ENCODE measurements at places on chromosomes 5 and 9.

GRCh38 chr9:17852108-17852507, 273.2 kb downstream of the SH3GL2 start:
- DNase-seq = no peak

- no peak for DNase-seq
Measured at GRCh38 chr9:21477466-21477865, 4.6 kb downstream of the IFNE start.

DNA sequence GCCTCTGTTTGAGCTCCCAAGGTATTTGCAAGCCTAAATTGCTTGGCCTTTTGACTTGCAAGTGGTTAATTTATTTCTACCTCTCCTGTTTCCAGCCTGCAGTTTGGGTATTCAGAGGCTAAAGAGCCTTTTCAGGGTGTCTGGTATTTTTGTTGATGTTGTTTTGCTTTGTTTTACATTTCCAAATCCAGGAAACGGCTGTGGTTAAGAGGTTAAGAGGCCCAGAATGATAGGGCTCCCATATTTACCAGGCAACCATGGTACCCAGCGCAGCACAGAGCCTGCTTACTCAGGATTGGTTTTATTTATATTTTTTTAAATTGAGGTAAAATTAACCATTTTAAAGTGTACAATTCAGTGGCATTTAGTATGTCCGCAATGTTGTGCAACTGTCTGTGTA, 92.1 kb downstream of the PDZD2 start:
- no peak for DNase-seq

- no peak for DNase-seq
Measured at GRCh38 chr9:94818178-94818541, 91.7 kb downstream of the AOPEP start.

- peak; percentile 86 for DNase-seq
Measured at GRCh38 chr9:120708526-120709224, 5.6 kb downstream of the MEGF9 start.

- peak; percentile 77 for DNase-seq
Measured at GRCh38 chr5:94422812-94423211, 195.6 kb downstream of the KIAA0825 start.

DNA sequence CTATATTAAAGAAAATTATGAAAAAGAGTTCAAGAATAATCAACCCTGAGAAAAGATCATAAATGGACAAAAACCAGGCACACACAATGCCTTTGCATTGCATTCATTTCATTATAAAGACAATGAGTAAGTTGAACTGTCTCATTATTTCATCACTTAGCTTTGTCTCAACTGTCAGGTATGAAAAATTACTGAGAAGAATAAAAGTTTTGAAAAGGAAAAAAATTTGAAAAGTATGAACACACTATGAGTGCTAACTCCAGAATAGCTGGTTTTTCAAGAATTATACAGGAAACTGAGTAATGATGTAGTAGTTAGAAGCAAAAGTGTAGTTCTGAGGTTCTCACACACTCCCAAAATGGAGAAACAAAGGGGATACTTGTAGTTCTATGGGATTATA, 16.3 kb upstream of the ANXA1 start:
- DNase-seq = no peak

DNA sequence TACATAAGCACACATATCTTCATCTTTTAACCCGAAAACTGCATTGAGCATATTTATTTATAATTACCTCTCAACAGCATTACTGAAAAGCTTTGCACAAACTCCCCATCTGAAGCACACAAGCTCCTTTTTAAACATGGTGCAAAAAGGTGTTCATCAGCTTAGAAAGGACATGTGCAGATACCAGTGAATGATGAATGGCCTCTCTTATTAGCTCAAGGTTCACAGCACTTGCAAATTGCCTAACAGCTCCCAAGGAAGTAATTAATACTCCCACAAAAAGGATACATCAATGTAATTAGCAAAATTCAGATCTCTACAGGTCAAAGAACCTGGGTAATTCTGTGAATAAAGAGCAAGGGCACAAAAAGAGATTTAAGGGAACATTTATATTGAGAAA, 422.0 kb downstream of the HINT1 start:
- DNase-seq = no peak

DNA sequence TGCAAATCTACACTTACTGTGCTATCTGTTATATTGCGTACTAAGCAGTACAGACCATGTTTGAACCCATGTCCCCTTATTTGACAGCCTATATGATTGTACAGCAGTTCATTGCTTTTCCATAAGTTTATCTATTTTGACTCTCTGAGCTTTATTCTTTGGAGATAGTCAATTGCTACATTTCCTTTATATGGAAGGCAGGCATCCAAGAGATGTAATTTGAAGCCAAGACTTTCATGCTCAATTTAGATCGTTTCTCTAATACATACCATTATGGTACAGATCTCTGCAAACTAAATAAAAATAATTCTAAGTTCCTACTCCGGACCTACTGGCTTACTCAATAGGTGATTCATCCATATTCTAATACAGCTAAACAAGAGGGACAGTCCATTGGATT, 424.8 kb downstream of the TMEM38B start:
- no peak for DNase-seq

- peak; percentile 4 for DNase-seq
Measured at GRCh38 chr9:85430659-85431338, 311.0 kb downstream of the AGTPBP1 start.

DNA sequence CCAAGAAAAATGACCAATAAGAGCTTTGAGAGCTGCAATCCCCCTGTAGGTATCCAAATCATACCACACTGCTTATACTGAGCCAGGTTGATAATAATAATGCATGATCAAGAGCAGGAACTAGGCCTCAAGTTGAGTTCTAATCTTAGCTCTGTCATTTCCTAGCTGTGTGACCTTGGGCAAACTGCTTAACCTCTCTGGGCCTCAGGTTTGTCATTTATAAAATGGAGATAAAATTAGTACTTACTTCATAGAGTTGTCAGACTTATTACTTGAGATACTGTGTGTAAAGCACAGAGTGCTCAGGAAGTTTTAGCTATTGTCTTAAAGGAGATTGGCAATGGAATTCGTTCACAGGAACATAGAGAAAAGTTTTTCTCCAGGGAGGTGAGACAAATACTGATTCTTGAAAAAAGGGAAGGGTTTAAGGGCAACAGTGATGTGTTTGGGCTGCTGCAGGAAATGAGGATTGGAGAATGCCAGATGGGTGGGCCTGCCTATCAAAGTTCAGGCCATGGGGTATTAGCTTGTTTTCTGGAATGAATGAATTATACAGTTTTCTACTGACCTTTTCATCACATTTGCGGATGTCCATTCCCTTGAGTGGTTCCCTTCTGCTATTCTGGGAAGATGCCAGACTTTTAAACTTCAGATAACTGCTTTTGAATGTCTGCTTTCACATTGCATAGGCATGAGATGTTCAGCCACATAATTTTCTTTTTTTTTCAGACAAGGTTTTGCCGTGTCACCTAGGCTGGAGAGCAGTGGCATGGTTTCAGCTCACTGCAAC, 10.2 kb upstream of the ATP6V0E1 start:
- DNase-seq = peak; percentile 51

GRCh38 chr5:147371290-147371689, 136.5 kb downstream of the STK32A start:
- no peak for DNase-seq

DNA sequence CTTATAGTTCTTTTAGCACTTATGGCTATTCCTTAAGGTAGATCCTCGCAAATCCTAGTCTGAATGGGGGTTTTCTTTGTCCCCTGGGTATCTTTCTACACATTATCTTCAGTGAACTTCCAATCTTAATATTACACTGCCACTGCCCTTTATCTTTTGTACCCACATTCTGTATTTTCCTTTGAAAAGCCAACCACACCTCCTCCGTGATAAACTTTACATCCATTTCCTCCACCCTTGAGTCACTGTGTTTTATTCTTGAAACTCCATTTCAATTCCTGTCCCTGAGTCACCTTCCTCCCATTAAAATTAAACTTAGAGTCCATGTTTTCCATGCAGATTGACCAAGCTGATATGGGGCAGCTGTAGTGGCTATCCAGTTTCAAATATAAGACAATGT, 43.2 kb upstream of the RICTOR start:
- no peak for DNase-seq

DNA sequence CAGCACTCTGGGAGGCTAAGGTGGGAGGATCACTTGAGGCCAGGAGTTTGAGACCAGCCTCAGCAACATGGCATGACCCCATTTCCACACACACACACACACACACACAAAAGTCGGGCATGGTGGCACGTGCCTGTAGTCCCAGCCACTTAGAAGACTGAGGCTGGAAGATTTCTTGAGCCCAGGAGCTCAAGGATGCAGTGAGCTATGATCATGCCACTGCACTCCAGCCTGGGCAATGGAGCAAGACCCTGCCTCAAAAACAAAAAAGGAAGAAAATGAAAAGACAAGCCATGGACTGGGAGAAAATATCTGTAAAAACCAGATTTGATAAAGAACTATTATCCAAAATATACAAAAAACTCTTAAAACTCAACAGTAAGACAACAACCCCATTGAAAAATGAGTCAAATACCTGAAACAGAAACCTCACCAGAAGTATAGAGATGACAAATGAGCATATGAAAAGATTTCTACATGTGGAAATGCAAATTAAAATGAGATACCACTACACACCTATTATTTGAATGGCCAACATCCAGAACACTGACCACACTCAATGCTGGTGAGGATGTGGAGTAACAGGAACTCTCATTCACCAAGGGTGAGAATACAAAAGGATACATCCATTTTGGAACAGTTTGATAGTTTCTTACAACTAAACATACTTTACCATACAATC, 24.7 kb downstream of the DNAJA1 start:
- DNase-seq = no peak

GRCh38 chr5:138829341-138829740, 45.8 kb downstream of the LRRTM2 start:
- DNase-seq = peak; percentile 76

- no peak for DNase-seq
Measured at GRCh38 chr9:89317282-89317681, 1.0 kb upstream of the SECISBP2 start.

DNA sequence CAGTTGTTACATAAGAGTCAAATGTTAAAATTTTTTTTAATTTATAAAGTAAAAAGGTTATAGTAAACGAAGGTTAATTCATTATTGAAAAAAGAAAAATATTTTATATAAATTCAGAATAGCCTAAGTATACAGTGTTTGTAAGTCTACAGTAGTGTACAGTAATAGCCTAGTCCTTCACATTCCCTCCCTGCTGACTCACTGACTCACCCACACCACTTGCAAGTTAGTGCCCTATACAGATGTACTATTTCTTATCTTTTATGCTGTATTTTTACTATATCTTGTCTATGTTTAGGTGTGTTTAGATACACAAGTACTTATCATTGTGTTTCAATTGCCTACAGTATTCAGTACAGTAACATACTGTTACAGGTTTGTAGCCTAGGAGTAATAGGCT, 57.6 kb downstream of the MAMDC2 start:
- peak; percentile 45 for DNase-seq

GRCh38 chr5:124697501-124697900, 48.9 kb downstream of the ZNF608 start:
- no peak for DNase-seq

- DNase-seq = no peak
Measured at GRCh38 chr5:38883842-38884241, 38.0 kb downstream of the OSMR start.

DNA sequence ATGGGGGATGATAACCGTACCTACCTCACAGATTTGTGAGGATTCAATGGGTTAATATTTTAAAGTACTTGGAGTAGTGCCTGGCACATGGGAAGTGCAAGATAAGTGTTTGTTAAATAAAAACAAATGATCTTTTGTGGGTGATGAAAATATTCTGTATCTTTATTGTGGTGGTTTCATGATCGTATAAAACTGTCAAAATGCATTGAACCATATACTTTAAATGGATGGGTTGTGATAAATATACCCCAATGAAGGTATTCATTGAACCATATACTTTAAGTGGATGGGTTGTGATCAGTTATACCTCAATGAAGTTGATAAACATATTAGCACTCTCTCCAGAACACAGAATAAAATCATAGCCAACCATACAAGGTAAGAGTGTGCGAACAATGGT, 234.5 kb downstream of the CRB2 start:
- no peak for DNase-seq

DNA sequence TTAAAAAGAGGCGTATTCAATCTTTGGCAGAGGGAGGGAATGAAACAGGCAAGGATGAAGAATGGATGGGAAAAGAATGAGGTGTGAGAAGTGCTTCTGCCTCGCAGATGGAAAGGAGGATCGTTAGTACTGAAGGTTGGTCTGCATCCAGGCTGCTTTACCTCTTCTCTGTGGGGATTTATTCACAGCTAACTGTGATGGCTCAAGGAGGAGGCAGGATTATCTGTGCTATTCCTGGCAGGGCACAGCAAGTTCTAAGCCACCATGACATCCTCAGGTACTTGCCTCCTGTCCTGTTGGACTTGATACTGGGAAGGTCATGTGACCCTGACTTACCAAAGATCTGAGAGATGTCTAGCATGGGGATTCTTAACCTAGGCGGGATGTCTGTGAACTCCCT, 84.3 kb downstream of the GDNF start:
- no peak for DNase-seq

GRCh38 chr9:20317701-20318100, 304.6 kb downstream of the MLLT3 start:
- DNase-seq = no peak

Measured in fibroblast of mammary gland (primary cell).